Activated T-helper 1 cell treated with anti-CD3 and anti-CD28 coated beads, Interleukin-12 subunit alpha, Interleukin-12 subunit beta, Interleukin-2, Interleukin-4 antibody, amounts not matched to agents 30 ng/mL and 10 ng/mL and 1 ng/mL, durations not matched to agents 14 hours and 24 hours and 36 hours (primary cell): ENCODE measurements at places on chromosomes 3 and 15. TPM values are rescaled to one million over a fixed set of nuclear protein-coding genes. Genes with fewer than 3 reads are reported as not detected.

IL12A gene
- 0.34 and 0.37 TPM in 2 replicates for total RNA-seq

SLC6A6 gene
- 45.4 and 51.2 TPM in 2 replicates for total RNA-seq

TCF12 gene
- total RNA-seq, result 85.7 and 89.2 TPM in 2 replicates

MME gene
- total RNA-seq, result not detected in 2 replicates

P4HTM gene
- total RNA-seq, result 34.5 and 36.8 TPM in 2 replicates

KY gene
- total RNA-seq, result not detected in 2 replicates
